ENCODE measurements at places on chromosomes 1 and 21. TPM values are rescaled to one million over a fixed set of nuclear protein-coding genes. Genes with fewer than 3 reads are reported as not detected.

Gene KRTAP21-2
- total RNA-seq: not detected

Gene CPT2
- 21.6 TPM for total RNA-seq

Gene ACOT7
- 104 TPM for total RNA-seq

Gene RHD
- total RNA-seq: not detected

Gene KIF14
- total RNA-seq: 12.6 TPM

Gene HFM1
- not detected for total RNA-seq

Gene HCN3
- 3.7 TPM for total RNA-seq

Gene JAM2
- 1.3 TPM for total RNA-seq

Gene CD1C
- 1.3 TPM for total RNA-seq

Gene RBBP4
- 295 TPM for total RNA-seq

Gene KCNE1
- total RNA-seq: 0.15 TPM

Gene SFN
- total RNA-seq: 0.27 TPM

Gene CNKSR1
- 1.1 TPM for total RNA-seq

Gene SLC44A5
- total RNA-seq: 0.15 TPM

Gene ATP1A2
- total RNA-seq: not detected

Gene IL12RB2
- total RNA-seq: 49.9 TPM

Gene GFI1
- total RNA-seq: 74.4 TPM

Gene S100A2
- total RNA-seq: 1.2 TPM

Gene TSSK3
- 0.67 TPM for total RNA-seq

Gene HSPG2
- total RNA-seq: 1.7 TPM

Gene MYCL
- total RNA-seq: 0.17 TPM

Gene OR2AK2
- total RNA-seq: not detected

Gene MATN1
- 0.27 TPM for total RNA-seq

Gene ALG14
- 4.6 TPM for total RNA-seq

Gene TTC39A
- total RNA-seq: not detected

Gene LRRC7
- total RNA-seq: not detected

Gene RNASEL
- 4.3 TPM for total RNA-seq

Gene SELP
- 0.15 TPM for total RNA-seq

Gene TAF12
- 31.2 TPM for total RNA-seq

Gene PLEKHN1
- 3.8 TPM for total RNA-seq

Gene LCE1B
- not detected for total RNA-seq

Gene C1QTNF12
- total RNA-seq: 0.96 TPM

Gene SPATA45
- total RNA-seq: not detected

Gene KCNJ15
- total RNA-seq: 0.40 TPM

Gene AADACL3
- total RNA-seq: not detected

Gene FCRL1
- total RNA-seq: not detected

Gene DIO1
- not detected for total RNA-seq

Gene OR6N1
- total RNA-seq: not detected

Gene KIF17
- not detected for total RNA-seq

Gene F5
- 90.5 TPM for total RNA-seq

Gene EPHA2
- not detected for total RNA-seq

Gene REN
- not detected for total RNA-seq

Gene FHAD1
- total RNA-seq: 0.38 TPM
